ENCODE measurements at places on chromosomes 7 and 10.

- no peak for DNase-seq
Measured at GRCh38 chr7:2490181-2490651, 14.0 kb upstream of the GRIFIN start.

DNA sequence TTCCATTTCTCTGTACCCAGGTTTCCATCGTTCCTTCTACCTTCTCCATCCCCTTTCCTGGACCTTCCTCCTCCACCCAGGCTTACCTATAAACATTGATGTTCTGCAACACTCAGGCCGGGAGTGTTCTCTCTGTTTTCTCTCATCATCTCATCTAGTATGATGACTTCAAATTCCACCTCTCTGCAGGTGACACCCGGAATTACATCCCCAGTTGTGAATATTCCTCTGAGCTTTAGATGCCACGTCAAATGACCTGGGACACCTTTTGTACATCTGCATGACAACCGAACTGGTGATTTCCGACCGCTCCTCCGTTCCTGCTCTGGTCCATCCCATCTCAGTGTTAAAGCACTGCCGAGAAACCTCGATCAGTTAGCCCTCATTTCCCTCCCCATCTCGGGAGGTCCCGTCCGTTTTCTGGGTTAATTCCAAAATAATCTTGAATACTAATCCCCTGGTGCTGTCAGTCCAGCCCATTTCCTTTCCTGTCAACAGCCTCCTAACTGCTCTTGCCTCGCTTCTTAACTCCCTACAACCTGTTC, 76.7 kb upstream of the SAMD8 start:
- no peak for DNase-seq

DNA sequence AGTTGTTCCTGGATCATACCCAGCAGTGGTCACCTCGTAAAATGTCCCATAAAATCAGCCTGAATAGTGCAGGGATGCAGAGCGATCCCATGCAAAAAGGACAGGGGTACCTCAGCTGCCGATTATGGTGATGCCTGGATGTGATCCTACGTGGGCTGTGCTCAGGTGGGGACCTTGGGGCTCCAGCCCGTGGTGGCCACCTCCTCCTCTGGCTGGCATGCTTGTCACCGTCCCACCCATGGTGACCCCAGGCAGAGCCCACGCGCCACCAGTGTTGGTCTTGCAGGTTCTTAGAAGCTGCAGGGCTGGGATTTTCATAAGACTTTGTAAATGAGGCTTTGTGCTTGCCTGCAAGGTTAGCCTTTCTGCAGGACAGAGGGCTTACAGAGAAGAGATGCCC, 97.2 kb downstream of the GLRX3 start:
- no peak for DNase-seq

DNA sequence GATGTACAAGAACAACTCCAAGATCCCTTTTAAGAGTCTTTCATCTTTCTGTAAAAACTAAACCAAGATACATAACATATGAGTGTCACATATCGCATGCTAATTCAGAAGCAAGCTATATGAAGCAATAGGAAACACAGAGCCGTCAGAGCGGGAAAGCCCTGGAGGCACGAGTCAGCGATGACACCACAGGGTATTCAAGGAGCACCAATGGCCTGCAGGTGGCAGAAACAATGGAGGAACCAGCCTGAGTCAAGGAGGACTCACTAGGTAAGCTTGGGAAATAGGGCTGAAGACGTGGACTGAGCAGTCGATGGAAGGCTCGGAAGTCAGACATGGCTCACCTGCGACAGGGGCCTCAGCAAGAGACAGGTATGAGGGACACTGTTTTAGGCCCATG, 214.4 kb downstream of the FAM107B start:
- DNase-seq = no peak

DNA sequence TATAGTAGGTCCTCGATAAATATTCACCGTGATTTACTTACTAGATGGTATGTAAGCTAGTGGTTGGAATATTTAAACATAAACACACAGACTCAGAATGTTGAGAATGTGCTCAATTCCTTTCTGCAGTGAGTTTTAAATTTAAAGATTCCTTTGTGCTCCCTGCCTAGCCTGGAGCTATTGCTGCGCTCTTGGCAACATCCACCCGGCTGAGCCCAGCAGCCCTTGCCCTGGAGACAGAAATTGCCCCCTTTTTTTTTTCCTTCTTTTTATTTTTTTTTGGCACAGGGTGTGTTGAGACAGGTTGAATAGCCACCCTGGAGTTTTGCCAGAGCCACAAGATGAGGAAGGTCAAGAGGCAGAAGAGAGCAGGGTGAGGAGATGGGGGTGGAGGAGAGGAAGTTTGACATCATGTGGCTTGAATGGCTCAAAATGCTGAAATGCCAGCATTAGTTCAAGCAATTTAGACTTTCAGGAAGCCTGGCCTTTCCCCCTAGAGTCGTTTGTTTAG, 180.8 kb downstream of the PRKCQ start:
- peak; percentile 28 for DNase-seq

- DNase-seq = no peak
Measured at GRCh38 chr7:33788531-33788930, 116.8 kb upstream of the BMPER start.

DNA sequence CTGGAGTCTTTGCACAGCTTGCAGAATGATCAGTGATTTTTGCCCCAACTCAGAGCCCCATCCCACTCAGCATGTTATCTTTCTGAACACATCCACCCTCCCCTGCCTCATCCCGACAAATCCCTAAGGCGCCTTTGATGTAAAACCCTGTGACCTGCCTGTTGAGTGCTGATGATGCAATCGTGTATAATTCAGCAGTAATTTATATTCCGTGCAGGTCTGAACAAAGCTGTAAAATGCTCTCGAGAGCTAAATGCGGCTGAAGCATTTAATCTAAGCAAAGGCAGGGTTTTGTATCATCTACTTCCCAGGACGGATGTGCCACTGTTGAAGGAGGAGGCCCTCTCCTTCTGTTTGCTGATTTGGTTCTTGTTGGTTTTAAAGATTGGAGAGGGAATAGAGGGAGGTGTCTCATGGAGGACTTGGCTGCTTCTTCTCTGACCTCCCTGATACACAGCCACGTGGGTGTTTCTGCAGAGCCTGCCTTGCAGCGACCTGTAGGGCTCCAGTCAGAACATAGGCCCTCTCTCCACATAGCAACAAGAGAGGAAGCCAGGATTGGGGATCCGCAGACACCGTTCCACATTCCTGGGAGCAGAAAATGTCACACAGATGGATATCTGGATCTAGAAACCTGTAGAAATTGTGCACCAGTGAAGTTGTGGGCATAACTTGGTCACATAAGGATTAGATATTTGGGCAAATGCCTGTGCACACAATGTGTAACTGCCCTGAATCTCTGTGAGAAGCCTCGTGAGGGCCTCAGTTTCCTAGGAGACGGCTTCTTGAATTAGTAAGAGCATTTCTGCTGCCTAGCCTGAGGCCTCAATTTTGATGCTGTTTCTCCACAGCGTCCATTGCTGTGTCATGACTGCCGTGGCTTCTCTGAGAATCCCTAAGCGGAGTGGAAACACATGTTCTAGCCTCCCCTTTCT, 90.2 kb upstream of the AGK start:
- DNase-seq = no peak

DNA sequence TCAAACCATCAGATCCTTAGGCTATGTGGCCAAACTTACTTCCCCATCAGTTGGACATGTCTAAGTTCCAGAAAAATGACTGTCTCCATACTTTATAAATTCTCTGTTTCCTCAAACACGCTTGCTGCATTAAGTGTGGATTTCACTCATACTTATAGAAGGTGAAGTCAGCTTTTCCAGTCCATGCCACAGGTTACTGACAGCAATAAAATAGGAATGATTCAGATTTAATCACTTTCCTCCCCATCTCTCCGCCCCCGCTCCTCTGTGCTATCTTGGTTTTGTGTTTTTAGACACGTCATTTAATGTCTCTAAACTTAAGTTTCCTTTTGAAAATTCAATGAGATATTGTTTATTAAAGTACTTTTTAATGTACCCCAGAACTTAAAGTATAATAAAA, 1098.0 kb upstream of the C7orf33 start:
- DNase-seq = no peak

- DNase-seq = no peak
Measured at GRCh38 chr10:132102071-132102716, 36.4 kb downstream of the JAKMIP3 start.

GRCh38 chr7:105724688-105725087, 143.4 kb upstream of the EFCAB10 start:
- no peak for DNase-seq

DNA sequence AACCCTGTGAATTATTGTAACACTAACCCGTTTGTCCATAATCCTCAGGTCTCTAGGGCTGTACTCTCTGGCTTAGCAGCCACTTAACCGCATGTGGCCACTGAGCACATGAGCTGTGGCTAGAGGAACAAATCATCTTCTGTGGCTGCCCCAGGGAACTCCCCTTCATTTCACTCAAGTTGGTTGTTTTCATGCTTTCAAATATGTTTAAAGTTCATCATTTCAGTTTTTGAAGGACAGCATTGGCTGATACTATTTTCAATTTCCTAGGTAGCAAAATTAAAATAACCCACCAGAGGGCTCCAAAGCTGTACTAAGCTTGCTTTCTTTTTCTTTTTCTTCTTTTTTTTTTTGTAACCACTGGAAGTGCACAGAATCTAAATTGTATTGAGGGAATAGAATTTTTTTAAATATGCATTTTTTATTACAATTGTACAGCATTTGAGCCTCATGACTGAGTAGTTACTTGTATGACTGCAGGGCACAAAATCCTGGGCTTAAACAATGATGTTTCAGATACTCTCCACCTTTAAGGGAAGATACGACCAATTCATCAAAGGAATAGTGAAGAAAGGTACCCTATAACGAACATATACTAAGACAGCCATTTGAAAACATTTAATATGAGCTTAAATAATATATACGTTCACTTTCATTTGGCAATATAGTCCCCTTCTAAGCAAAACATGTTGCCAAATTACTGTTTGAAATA, 38.6 kb downstream of the MRC1 start:
- DNase-seq = no peak

DNA sequence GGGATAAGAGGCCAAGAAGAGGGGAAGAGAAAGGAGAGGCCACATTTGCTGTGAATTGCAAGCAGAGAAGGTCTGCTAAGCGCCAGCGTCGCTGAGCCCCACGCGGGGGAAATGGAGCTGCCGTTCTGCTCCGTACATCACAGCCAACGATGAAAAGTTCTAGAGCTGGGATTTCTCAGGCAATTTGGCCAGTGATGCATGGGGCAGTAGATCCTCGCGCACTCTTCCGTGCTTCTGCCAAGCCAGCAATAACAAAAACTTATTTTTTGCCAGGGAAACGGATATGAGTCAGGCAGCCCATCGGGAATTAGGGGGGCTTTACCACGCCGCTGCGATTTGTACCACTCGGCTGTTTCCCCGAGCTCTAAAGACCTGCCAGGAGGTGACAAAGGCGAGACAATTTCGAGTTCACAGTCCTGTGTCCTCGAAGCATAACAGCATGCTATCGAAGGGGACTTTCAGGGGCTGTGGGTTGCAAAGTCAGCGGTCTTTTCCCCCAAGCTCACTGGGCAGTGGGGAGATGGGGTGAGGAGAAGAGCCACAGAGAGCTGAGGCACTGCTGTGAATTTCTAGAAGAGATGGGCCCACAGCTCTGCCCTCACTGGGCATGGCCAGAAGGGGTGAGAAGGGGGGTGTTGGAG, 30.0 kb upstream of the SLF2 start:
- DNase-seq = no peak

DNA sequence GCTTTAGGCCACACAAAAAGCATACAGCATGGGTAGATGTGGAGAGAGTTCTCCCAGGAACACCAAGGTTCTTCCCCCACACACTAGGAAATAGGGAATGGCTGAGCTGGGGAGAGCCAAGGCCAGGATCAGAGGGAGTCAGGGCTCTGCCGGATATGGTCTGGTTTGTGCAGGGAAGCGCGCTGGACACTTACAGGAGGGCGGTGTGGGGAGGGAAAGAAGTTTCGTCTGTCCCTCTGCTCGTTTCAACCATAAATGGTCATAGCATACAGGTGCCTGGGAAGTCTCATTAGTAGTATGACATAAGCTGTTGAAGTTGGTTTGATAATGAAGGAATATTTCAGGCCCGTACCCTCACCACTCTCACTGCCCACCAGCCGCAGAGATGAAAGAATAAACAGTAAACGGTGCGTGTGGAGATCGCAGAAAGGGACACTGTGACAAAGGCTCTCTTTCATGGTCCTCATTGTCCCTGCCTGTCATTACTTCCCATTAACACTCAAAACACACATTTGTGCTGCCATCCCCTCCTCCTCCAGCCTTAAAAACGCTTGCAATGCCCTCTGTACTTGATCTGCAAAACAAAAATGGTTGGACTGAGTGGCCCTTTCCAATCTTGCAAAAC, 207.2 kb downstream of the CELF2 start:
- no peak for DNase-seq

GRCh38 chr7:74009719-74010118, 18.3 kb upstream of the ELN start:
- DNase-seq = no peak

DNA sequence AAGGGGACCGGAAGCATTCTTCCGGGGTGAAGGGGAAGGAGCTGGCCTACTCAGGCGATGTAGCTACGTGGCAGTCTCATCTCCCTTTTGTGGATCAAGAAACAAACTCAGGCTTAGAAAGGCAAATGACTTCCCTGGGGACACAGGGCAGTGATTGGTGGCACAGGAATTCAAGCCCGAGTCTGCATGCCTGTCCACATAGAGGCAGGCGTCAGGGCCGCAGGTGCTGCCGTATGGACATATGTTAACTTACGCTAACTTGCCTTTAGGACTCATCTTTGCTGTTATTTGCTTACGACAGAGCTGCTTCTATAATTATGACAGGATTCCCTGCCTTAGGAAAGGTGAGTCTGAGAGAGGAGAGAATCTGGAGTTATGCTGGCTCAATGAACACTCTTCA, 42.3 kb upstream of the KLF6 start:
- DNase-seq = no peak

DNA sequence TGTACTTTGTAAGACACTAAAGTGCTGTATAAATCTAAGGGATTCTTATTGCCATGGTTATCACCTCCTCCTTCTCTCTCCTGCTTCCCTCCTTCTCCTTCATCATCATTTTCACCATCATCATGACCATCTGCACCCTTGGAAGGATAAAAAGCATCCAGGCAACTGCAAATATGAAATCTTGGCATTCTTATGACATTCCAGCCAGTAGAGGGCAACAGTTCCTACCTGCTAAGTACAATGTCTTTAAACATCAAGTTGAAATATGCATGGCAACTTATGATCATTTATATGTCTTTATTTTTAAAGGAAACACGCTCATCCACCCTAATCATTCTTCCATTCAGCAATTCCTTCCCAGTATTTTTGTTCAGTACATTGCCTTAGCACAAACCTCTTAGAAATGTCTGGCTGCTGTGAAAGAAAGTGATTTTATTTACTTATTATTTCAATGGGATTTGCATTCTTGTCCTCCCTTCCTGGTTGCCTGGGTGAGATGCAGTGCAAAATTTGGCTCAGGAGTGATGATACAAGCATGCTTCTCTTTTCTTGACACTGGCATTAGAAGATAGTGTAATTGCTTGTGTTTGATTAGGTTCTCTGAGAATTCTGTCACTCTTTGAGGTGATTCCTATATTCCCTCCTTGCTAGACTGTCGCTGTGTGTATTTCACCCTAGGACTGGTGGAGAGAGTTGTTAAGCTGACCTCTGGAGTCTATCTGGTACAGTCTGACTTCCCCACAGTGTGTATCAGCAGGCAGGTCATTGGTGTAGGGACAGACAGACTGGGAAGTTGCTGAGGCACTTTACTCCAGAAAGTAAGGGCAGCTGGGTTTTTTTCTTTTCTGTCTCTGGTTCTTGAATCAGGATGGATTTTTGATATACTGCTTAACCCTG, 188.5 kb upstream of the BMPER start:
- peak; percentile 57 for DNase-seq
